Natural killer cell (primary cell): ENCODE measurements at places on chromosomes 1 and 21. TPM values are rescaled to one million over a fixed set of nuclear protein-coding genes. Genes with fewer than 3 reads are reported as not detected.

The COL11A1 gene
- not detected for total RNA-seq

The FMO5 gene
- total RNA-seq = 6.0 TPM

The GCSAML gene
- 0.19 TPM for total RNA-seq

The KRTAP21-2 gene
- not detected for total RNA-seq

The CR1L gene
- total RNA-seq = not detected

The RNF223 gene
- not detected for total RNA-seq

The LAD1 gene
- 0.68 TPM for total RNA-seq

The PRR9 gene
- not detected for total RNA-seq

The EPHB2 gene
- total RNA-seq = 0.23 TPM

The SPRR1A gene
- total RNA-seq = not detected

The TMEM183A gene
- total RNA-seq = 127 TPM
